ENCODE measurements at places on chromosomes 2 and 18.
A peak's percentile ranks its signal among the peaks of the same experiment; 100 is the strongest.

DNA sequence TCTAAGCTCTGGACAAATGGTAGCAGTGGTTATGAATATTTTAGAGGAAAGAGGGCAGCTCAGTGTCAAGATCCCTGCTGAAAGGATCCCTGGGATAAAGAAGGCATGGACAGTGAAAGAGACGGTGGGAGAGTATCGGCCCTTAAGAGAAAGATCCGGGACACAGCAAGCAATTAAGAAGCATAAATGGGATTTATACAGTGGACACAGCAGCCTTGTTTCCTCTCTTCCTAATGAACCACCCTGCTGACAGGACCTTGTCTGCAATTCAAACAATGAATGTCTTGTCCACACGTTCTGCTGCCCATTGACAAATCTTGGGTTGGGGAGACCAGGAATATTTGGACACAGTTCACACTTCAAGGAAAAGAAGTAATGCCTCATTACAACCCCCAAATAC is 16.5 kb downstream of the CPLX4 start:
- no peak for DNase-seq

- DNase-seq: no peak
Measured at GRCh38 chr18:57051657-57052044, 95.2 kb upstream of the BOD1L2 start.

- DNase-seq: no peak
Measured at GRCh38 chr2:240789501-240790369, 30.3 kb downstream of the KIF1A start.

GRCh38 chr2:178928077-178928476 is 120.9 kb upstream of the TTN start:
- no peak for DNase-seq

GRCh38 chr2:31228717-31229116 is 5.2 kb upstream of the EHD3 start:
- DNase-seq: no peak

DNA sequence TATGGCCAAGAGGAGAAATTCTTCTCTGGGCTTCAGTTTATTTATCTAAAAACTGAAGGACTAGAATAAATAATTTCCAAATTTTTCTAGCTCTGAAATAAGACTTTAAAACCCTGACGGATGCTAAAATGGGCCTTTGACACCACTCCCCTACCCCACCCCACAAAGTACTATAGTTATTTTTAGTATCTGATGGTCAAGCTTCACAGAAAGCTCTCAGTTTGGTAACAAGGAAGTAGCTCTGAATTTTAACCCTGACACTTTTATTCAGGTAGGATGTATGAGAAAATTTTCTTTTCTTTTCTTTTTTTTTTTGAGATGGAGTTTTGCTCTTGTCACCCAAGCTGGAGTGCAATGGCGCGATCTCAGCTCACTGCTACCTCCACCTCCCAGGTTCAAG is 2.4 kb downstream of the RBKS start:
- DNase-seq: no peak

GRCh38 chr18:33571998-33572787 is 5.8 kb upstream of the ASXL3 start:
- no peak for DNase-seq

- DNase-seq: no peak
Measured at GRCh38 chr18:45940724-45941123, 26.4 kb downstream of the EPG5 start.

- DNase-seq: no peak
Measured at GRCh38 chr2:85246348-85246747, 81.4 kb downstream of the TGOLN2 start.

DNA sequence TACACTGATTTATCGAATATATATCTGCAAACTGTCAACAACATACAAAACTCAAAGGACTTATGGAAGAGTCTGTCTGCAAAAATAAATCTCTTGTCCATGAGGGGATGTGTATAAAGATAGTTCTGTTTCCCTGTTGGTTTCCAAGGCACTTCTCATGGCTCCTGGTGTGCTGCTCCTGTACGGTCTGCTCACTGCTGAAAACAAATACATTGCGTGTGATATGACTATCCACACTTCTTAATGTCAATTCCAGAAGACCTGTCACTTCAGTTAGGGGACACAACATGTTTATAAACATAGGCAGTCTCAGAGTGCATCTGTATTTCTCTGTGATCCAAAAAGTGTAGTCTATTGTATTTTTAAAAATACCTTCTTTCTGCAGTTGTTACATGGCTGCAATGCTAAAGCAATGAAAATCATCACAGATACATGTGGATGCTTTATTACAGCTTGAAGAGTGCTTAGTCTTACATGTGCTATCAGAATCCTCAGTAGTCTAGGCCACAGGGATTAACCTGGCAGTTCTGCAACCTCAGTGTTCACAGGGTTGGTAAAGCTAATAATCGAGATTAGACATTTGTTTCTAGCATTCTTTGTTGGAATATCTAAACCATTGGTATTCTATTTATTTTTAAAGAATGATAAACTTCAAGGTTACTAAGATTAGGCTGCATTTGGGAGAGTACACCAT is 7.8 kb downstream of the ALKAL2 start:
- no peak for DNase-seq

GRCh38 chr2:133171393-133172004 is 396.8 kb downstream of the NCKAP5 start:
- DNase-seq: no peak

- peak; percentile 10 for DNase-seq
Measured at GRCh38 chr2:69340101-69340775, 46.8 kb downstream of the GFPT1 start.

DNA sequence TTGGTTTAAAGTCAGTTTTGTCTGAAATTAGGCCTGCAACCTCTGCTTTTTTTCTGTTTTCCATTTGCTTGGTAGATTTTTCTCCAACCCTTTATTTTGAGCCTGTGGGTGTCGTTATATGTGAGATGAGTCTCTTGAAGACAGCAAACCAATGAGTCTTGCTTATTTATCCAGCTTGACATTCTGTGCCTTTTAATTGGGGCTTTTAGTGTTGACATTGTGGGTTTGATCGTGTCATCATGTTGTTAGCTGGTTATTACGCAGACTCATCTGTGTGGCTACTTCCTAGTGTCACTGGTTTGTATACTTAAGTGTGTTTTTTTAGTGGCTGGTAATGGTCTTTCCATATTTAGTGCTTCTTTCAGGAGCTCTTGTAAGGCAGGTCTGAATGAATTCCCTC is 18.8 kb downstream of the TMEM87B start:
- no peak for DNase-seq

- DNase-seq: no peak
Measured at GRCh38 chr2:215611609-215612386, 175.9 kb upstream of the FN1 start.

GRCh38 chr18:21101172-21101571 is 10.4 kb downstream of the ROCK1 start:
- DNase-seq: no peak

DNA sequence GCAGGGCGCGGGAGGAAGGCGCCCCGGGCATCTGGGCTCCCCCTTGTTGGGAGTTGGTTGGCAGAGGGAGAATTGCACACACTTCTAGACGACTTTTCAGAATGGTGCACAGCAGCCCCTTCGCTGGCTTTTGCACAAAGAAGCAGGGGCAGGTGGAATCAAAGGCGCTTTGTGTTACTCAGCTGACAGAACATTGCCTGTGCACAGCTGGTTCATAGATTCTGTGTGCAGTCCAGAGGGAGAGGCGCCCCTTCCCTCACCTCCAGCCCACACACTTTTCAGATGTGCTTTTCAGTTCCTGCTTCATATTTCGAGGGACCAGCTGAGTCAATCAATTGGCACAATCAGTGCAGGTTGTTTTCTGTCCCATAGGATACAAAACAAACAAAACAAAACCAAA is 348.4 kb upstream of the RAB12 start:
- DNase-seq: no peak

- DNase-seq: no peak
Measured at GRCh38 chr2:68861330-68861729, 9.9 kb downstream of the BMP10 start.

GRCh38 chr2:48439102-48439501 is 90.9 kb upstream of the STON1 start:
- DNase-seq: no peak

- DNase-seq: no peak
Measured at GRCh38 chr2:10390369-10390801, 57.7 kb downstream of the ODC1 start.

- DNase-seq: no peak
Measured at GRCh38 chr18:57696271-57696670, 74.6 kb upstream of the NARS1 start.

DNA sequence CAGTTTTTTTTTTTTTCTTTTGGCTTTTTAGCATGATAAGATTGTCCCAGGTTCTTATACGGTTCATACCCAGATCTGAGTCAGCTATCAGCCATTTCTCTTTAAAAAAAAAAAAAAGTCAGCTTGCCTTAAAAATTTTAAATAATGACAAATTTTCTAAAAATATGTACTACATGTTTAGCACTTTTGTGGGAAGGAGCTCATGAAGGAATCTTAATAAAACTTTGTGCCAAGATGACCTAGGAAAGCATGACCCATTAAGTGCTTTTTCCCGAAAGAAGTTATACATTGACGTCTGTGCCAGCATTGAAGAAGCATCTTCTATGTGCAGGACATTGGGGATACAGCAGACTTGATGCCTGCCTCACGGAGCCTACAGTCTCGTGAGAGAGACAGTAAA is 4.5 kb upstream of the RBMS1 start:
- no peak for DNase-seq

DNA sequence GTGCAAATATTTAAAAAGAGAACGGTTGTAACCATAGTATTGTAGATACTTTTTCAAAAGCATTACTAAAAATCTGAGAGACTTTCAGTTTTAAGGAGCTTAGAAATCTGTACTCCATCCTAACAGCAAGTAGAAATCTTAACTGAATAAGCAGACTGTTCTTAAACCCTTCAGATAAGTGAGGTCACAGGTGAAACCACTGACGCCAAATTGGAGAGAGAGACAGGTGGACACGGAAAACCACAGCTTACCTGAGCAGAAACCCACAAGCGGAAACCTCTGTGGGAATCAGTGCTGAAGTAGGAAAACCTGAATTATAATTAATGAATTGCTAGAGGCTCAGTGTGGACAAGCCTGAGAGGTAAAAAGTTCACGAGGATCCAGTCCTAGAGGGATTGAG is 959.4 kb upstream of the CELF4 start:
- DNase-seq: no peak

DNA sequence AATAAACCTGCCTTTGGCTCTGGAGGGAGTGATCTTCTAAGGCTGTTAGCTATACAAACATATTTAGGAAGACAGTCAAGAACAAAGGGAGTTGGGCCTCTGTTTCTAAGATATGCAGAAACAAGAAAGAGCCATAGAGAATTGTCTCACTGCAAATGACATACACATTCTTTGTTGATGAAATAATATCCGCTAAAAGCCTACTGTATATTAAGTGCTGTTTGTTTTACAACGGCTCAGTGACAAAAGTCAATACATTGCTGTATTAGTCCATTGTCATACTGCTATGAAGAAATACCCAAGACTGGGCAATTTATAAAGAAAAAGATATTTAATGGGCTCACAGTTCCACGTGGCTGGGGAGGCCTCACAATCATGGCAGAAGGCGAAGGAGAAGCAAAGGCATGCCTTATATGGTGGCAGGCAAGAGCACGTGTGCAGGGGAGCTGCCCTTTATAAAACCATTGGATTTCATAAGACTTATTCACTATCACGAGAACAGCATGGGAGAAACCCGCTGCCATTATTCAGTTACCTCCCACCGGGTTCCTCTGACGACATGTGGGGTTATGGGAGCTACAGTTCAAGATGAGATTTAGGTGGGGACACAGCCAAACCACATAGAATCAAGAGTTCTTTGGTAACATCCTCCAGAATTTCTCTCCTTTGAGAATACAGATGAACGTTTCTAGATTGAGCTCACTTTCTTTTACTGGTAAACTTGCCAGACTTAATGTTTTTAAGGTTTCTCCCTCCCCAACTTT is 157.8 kb downstream of the PIK3C3 start:
- DNase-seq: no peak

DNA sequence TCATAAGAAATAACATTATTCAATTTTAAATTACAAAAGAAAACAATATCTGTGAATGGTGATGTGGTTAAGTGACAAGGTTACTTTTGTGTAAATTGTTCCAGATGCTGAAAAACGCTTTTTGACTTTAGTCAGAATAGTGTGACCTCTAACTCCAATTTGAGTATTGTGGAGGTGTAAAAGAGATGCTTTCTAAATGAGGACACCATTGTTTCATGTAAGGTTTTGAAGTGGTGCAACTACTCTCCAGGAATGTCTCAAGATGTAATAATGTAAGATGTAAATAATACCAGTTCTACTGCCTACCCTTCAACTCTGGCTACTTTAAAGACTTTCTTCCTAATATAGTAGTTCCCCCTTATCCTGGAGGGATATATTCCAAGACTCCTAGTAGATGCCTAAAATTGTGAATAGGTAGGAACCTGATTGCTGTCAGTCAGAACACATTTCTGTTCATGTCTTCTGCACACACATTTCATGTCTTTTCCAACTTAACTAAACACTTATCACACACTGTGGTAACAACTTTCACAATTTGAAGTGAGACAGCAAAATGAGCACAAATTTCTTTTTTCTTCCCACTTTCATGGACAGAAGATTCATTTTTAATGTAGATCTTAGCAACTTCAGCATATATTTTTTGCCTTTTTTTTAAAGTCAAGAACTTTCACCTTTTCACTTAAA is 39.1 kb upstream of the PPP1R1C start:
- DNase-seq: no peak

GRCh38 chr2:10028988-10029874 is 14.1 kb upstream of the KLF11 start:
- no peak for DNase-seq

DNA sequence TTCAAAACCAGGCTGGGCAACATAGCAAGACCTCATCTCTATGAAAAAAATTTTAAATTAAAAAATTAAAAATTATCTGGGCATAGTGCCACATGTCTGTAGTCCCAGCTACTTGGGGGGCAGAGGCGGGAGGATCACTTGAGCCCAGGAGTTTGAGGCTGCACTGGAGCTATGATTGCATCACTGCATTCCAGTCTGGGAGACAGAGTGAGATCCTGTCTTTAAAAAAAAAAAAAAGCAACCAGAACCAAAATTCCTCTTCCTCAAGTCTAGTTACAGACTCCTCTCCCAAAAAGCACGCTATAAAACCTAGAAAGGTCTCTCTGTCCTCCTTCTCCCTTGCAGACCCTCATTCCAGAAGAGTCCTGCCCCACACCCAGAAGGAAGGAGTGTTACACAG is 23.9 kb downstream of the TNFAIP6 start:
- no peak for DNase-seq

GRCh38 chr2:53886406-53887280 is 26.9 kb upstream of the GPR75 start:
- DNase-seq: no peak

DNA sequence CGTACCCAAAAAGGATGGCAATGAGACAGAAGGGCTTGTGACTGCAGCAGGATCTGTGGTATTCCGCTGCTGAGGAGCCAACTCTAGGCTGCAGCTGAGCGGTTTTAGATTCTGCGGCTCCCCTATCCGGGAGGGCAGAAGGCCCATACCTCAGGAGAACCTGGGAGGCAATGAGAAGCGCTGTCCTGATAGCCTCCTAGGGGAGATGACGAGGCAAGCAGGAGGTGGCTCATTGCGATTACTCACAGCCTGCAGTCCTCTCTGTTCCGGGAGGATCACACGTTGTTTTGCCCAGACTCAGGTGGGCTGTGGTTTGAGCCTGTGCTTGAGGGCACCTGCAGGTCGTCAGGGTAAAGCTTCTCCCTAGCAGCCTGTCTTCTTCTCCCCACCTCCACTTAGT is 65.1 kb downstream of the COA5 start:
- no peak for DNase-seq

GRCh38 chr2:119574108-119574815 is 30.0 kb downstream of the CFAP221 start:
- DNase-seq: no peak

GRCh38 chr2:169748319-169748718 is 14.7 kb downstream of the KLHL23 start:
- DNase-seq: no peak

- no peak for DNase-seq
Measured at GRCh38 chr2:157934684-157935377, 58.7 kb upstream of the ACVR1 start.
